ENCODE measurements at places on chromosomes 4 and X. TPM values are rescaled to one million over a fixed set of nuclear protein-coding genes. Genes with fewer than 3 reads are reported as not detected.

Gene IL13RA2
- total RNA-seq: not detected

GRCh38 chr4:147640331-147640730 is 23.1 kb downstream of the TMEM184C start:
- H3K27me3 ChIP-seq: no peaks in the 10 kb centered on the region
- no peaks in the 10 kb centered on the region for H3K36me3 ChIP-seq
- no peaks in the 10 kb centered on the region for H3K4me1 ChIP-seq
- H3K27ac ChIP-seq: no peak overlapping the region
- no peak for DNase-seq

Gene ADH4
- not detected for total RNA-seq

Gene ERVMER34-1
- total RNA-seq: 4.6 TPM

- H3K4me3 ChIP-seq: no peak overlapping the region
- no peaks in the 10 kb centered on the region for H3K36me3 ChIP-seq
- H3K27me3 ChIP-seq: no peaks in the 10 kb centered on the region
- H3K4me1 ChIP-seq: no peaks in the 10 kb centered on the region
- DNase-seq: no peak
These were observed 700.6 kb upstream of the PITX2 start for GRCh38 chr4:111323496-111323895.

GRCh38 chrX:78024349-78025059 is 55.1 kb upstream of the PGAM4 start:
- H3K27ac ChIP-seq: no peak overlapping the region
- H3K27me3 ChIP-seq: no peaks in the 10 kb centered on the region
- H3K4me3 ChIP-seq: no peak overlapping the region
- H3K36me3 ChIP-seq: no peaks in the 10 kb centered on the region
- no peak for DNase-seq

- DNase-seq: no peak
- no peaks in the 10 kb centered on the region for H3K36me3 ChIP-seq
- H3K4me3 ChIP-seq: no peak overlapping the region
- H3K27ac ChIP-seq: no peak overlapping the region
- peaks cover 5% of the 10 kb centered on the region for H3K4me1 ChIP-seq
These were observed 27.3 kb downstream of the ASB5 start for GRCh38 chr4:176241703-176242102.

Data from heart right ventricle (tissue), 16 donors.